ENCODE measurements at places on chromosomes 11 and 22.
A peak's percentile ranks its signal among the peaks of the same experiment; 100 is the strongest.

- no peak for DNase-seq
Observed at GRCh38 chr11:105622016-105622415, 12.1 kb downstream of the GRIA4 start.

DNA sequence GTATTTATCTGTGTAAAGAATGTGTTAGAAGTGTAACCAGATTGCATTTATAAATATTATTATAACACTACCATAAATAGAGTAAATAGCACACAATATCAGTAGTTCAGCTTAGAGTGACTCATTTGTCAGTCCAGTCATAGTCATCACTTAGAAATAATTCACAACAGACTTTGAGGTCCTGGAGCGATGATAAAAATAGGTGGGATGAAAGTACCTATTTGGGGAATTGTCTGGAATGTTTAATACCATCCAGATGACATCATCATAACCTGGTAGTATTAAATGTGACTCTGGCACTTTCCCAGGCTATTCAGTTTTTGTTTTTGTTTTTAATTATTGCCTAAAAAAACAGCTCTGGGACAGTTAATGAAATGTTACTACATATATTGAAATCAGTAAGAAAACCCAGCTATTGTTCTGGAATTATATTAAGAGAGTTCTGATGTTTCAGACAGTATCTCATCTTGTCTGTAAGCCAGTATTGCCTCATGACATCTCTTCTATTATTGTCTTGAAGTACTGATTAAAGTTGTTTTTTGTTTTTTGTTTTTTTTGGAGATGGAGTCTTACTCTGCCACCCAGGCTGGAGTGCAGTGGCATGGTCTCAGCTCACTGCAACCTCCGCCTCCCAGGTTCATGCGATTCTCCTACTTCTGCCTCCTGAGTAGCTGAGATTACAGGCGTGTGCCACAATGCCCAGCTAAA lies 74.8 kb downstream of the SIK2 start:
- DNase-seq, result no peak

- DNase-seq, result no peak
Observed at GRCh38 chr22:47049078-47049624, 286.7 kb downstream of the TBC1D22A start.

DNA sequence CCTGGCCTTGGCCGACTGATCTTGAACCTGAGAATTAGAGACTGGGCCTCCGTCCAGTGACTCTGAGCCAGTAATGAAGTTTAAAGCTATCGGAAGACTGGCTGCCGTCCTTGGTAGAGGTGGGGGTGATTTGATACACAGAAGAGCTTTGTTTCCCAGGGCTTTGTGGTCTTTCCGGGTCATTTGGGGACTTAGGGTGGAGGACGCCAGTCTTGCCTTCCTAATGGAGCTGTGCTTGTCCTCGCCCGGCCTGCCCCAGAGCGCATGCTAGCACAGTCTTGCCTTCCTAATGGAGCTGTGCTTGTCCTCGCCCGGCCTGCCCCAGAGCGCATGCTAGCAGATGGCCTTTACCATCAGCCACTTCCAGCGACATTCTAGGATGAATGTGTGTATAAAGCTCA lies 65.8 kb downstream of the ST3GAL4 start:
- no peak for DNase-seq

DNA sequence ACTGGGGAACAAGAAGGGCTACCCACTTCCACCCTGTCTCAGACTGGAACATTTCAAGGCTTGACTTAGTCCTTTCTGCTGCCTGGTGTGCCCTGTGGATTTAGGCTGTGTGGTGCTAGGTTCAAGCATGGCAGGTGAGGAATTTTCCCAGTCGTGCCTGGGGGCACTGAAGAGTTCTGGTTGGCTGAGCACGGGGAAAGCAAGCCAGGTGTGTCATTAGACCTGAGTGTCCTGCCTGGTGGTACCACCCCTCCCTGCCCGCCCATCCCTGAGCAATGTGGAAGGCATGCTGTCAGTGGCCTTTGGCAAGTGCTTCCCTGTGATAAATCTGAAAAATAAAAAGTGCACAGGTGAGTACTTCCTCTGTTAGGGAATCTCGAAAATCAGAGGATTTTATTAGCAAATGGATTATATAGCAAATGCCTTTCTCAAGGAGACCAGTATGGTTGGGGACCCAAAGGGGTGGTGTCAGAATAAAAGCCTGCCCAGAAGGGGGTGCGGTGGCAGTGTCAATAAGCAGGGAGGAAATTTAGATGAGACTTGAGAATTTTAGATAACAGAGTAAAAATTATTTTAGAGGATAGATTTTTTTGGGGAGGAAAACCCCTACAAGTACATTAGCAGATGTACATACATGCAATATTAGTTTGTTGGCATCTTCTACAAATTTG lies 22.8 kb downstream of the TEAD1 start:
- DNase-seq, result no peak

GRCh38 chr22:23204125-23204488 lies 23.8 kb downstream of the BCR start:
- DNase-seq, result no peak

- no peak for DNase-seq
Observed at GRCh38 chr11:60993615-60994014, 22.1 kb downstream of the CD6 start.

DNA sequence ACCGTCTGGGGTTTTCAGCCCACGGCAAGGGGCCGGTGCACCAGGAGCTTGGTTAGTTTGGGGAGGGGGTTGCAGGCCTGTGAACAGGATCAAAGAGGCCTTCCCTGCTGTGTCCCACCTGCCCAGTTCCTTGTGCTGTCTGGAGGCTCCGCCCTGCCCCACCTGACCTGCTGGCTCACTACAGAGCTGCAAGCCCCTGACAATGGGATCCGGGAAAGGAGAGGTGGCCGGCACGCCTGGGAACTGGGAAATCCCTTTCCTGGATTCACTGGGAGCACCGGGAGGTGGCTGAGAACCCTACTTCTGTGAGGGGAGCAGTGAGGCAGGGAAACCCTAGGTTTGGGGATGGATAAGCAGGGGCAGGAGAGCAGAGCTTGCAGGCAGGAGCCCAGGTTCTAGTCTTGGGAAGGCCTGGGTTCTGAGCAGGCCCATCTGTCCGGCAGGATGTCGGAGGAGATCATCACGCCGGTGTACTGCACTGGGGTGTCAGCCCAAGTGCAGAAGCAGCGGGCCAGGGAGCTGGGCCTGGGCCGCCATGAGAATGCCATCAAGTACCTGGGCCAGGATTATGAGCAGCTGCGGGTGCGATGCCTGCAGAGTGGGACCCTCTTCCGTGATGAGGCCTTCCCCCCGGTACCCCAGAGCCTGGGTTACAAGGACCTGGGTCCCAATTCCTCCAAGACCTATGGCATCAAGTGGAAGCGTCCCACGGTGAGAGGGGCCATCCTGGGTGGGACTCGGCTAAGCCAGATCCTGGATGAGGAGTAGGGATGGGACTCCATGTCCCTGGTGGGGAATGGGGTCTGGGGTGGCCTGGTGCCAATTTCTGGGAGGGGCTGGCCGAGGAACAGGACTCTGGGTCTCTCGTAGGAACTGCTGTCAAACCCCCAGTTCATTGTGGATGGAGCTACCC lies 786 bp downstream of the CAPN1 start:
- peak; percentile 56 for DNase-seq

- no peak for DNase-seq
Observed at GRCh38 chr11:9001736-9002135, 2.1 kb downstream of the NRIP3 start.

GRCh38 chr11:104124979-104125378 lies 39.0 kb downstream of the PDGFD start:
- no peak for DNase-seq

DNA sequence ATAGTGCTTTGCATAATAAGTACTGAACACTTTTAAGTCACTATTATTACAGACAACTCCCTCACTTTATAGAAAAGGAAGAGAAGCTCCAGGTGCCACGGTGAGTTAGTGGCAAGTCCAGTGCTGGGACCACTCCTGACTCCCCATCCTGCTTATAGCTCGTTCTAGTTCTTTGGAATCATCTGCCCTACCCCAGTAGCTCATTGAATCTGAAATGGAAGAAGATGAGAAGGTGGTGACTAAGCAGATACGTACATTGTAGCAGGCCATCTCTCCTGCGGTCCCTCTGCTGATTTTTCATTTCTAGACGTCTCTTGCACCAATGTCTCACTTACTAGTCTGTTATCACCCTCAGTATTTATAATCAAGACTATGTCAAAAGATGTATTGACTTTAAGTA lies 21.6 kb downstream of the MMP20 start:
- no peak for DNase-seq

DNA sequence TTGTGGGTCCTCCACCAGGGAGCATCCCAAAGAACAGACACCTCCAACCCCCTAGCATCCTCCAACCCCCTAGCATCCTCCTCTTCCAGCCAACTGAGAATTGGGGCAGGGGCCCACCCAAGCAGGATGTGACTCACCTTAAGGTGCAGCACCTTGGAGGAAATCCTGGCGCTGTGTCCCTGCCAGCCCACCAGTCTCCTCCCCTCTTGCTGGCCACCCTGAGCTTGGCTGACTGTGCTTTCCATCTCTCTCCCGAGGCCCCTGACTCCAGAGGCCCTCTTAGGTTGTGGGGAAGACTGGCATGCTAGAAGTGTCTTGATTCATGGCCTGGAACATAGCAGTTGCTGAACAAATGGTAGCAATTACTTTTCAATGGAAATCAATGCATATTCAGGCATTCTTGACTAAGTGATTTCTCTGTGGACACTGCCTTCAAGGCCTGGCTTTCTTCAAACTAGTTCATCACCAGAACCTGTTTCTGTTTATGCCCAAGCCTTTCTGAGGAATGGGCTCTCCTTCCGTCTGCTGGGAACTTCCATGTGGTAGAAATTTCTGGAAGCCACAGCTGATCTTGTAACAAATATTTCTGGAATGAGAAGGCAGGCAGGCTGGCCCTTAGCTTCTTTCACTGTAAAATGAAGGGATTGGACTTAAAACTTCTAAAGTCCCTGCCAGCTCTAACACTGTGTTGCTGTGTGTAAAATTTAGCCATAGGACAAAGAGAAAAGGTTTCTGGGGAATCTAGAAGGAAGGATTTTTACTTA lies 60.5 kb downstream of the CEP164 start:
- no peak for DNase-seq

GRCh38 chr11:117634756-117635603 lies 162.0 kb downstream of the DSCAML1 start:
- DNase-seq, result no peak

GRCh38 chr22:25564979-25565677 lies 653 bp downstream of the GRK3 start:
- peak; percentile 62 for DNase-seq

DNA sequence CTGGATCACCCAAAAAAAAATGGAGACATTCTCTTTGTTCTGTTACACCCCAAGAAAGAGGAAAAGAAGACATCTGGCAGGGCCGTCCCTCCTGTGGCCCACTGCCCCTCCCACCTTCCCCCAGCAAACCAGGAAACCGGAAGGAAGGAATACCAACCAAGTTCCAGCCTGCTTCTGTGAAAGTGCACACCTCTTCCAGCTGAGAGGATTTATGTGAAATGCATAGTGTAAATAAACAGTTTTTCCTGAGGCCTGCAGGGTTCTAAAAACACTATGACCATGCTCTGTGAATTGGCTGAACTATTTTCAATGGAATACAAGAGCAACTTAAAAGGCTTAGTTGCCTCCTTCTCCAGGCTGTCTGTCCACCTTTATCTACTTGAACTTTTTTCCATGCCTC lies 50.0 kb upstream of the CHST1 start:
- DNase-seq, result no peak

- DNase-seq, result no peak
Observed at GRCh38 chr11:12600829-12601228, 73.4 kb upstream of the TEAD1 start.

GRCh38 chr22:17890892-17891291 lies 116.6 kb upstream of the BID start:
- no peak for DNase-seq

GRCh38 chr22:26949193-26949592 lies 291.8 kb downstream of the MIAT start:
- no peak for DNase-seq

GRCh38 chr11:36103933-36104530 lies 160.2 kb downstream of the LDLRAD3 start:
- DNase-seq, result peak; percentile 65

- DNase-seq, result no peak
Observed at GRCh38 chr11:28545536-28545935, 437.3 kb downstream of the METTL15 start.

DNA sequence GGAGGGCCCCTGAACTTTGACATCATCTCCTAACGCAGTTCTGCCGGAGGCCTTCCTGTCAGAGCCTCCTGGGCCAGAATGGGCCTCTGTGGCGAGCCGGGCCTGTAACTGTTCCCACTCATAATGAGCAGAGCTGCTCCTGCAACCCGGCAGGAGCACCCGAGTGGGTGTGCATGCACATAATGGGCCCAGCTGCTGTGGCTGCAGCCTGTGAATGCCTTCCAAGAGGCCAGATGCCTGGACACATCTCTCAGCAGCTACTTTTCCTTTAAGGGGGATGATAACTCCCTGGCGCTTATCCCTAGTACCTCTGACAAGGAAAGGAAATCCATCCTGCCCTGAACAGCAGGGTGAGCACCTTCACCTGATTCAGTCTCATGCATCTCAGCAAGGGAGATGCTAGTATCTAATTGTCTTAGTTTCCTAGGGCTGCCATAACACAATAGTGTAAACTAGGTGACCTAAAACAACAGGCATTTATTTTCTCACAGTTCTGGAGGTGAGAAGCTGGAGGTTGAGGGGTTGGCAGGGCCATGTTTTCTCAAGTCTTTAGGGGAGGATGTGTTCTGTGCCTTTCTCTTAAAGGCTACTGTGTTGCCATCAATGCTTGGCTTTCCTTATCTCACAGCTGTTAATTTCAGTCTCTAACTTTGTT lies 120.5 kb downstream of the TEAD1 start:
- no peak for DNase-seq

DNA sequence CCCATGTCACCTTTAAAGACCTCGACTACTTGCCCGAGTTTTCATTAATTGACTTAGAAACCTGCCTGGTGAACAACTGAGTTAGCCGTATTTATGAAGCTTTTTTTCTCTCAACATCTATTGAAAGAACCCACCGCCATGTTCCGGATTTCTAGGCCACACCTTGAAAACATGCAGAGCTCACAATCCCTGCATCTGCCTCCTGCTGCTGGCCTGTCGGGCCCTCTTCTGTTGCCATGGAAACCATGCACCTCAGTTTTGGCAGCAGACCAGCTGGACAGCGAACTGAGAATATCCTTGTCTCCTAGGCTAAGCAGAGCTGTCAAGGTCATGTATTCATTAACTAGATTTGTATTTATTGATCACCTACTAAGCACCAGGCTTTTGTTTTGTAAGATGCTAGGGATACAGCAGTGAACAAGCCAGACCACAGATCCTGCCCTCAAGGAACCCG lies 4.3 kb upstream of the PATZ1 start:
- DNase-seq, result peak; percentile 21

DNA sequence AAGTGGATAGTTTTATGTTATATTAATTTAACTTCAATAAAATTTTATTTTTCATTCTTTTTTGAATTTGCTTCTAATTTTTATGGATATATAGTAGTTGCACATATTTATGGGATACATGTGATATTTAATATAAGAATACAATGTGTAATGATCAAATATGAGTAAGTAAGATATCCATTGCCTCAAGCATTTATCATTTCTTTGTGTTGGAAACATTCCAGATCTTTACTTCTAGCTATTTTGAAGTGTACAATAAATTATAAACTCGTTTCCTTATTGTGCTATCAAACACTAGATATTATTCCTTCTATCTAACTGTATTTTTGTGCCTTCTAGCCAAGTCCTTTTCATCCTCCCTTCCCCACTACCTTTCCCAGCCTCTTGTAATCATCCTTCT lies 17.0 kb downstream of the EXPH5 start:
- no peak for DNase-seq

GRCh38 chr11:130651066-130651855 lies 202.8 kb downstream of the ADAMTS15 start:
- no peak for DNase-seq
